ENCODE measurements at places on chromosomes 2 and 18. TPM values are rescaled to one million over a fixed set of nuclear protein-coding genes. Genes with fewer than 3 reads are reported as not detected.

DNA sequence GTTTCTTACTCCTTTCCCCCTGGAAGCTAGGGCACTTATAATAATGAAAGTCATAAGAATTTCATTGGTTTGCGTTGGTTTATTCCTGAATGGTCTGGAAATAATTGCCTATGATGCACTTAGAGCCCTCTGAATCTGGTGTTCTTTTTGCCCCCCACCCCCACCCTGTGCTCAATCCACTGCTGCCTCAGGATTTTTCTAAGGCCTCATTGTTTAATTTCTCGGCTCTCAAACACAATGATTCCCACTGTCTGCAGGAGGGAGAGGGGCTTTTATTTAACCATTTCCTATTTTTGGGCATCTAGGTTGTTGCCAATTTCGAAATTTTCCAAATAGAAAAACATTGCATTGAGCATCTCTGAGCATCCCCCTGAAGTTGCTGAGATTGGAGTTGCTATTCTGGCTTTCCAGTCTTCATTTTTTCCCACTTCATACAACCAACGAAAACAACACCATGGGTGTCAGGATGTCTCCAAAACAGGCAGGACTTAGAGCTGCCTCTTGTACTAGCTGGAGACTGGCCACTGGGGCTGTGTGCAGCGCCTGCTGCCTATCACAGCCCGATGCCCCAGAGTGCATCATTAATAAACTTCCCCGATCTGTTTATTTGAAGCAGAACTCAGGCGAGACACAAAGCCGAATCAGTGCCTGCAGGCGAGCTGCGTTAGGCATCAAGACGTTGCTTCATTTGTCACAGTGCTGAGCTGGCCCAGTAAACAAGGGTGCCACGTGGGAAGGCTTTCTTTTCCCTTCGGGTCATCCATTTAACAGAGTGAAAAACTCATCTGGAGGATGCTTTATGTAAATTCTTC is 1.8 kb upstream of the PCARE start:
- peak; percentile 29 for DNase-seq

DNA sequence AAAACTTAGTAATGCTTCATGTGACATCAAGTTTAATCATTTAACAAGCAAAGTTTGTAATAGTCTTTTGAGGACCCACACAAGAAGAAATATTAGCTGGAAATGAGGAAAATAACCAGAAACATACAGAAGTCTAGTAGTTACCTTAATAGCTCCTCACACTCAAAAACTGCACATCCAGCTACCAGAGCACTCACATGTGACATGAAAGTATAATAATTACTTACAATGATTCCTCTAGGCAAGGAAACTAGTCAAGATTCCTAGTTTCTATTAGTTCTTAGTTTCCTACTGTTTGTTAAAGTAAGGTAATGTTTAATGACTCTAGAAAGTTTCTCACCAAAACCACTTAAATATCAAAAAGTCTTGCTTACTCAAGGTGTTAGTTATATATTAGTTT is 335.8 kb downstream of the RAD51AP2 start:
- no peak for DNase-seq

DNA sequence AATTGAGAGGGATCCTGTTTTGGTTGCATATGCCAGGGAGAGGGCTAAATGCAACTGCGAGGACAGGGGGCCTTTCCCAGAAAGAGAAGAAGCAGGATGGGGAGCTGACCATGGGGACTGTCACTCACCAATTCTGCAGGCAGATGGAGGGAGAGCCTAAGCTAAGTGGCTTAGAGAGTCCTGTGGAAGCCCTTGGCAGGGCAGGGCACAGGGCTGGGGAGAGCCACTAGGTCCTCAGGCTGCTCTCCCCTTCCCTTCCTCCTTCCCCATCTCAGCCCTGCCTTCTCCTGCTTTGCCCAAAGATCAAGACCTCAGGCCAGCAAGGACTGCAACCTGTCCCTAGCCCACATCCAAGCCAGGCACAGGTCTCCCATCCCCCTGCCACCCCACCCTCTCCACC is 24.4 kb upstream of the CATIP start:
- no peak for DNase-seq

GRCh38 chr2:218631837-218632236 is 24.1 kb downstream of the PLCD4 start:
- DNase-seq: no peak

DNA sequence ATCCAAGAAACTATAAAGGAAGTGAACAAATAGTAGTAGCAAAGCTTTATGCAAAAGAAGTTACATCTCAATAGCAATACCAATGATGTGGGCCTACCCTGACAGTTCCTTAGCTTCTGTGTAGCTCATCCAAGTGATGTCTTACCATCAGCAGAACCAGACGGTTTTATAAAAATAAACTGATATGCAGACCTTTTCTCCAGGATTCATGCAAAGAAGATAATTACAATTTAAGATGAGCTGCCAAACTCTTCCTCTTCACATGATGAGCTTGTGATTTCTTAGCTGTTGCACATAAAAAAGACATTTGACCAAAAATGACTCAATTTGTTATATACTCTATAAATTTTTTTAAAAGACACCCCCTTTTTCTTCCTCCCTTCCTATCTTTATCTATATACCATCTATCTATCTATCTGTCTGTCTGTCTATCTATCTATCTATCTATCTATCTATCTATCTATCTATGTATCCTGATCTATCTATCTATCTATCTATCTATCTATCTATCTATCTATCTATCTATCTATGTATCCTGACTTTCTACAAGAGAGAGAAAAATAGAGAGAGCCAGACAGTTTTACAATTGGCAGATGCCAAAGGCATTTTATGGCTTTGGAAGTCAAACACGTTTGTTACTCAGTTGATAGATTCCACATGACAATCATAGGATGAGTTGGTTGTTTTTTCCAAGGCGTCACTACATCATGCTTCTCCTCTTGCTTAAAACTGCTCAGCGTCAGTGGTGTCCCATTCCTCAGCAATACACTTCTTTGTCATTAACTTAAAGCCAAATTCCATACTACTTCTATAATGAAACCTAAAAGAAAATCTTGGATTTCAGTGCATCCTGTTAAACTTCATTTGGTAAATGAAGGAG is 65.9 kb upstream of the ACTR3 start:
- DNase-seq: no peak

DNA sequence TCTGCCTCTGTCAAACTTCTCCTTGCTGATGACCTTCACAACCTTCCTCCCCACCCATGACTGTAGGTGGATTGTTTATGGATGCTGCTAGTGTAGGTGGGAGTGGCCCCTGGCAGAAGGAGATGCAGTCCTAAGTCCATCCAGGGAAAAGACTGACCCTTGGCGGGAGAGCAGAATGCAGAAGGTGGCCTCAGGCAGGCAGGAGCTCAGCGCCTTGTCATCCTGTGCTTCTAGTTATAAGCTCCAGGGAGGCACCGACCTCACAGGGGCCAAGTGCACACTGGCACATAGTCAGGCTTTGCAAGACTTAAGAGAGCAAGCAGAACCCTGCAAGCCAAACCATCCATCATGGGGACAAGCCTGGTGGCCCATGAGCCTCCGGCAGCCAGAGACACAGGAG is 74.4 kb downstream of the CAPN13 start:
- DNase-seq: no peak

- peak; percentile 88 for DNase-seq
Observed at GRCh38 chr2:230885463-230886130, 20.9 kb downstream of the ITM2C start.

GRCh38 chr2:20173064-20173463 is 51.9 kb downstream of the SDC1 start:
- no peak for DNase-seq

DNA sequence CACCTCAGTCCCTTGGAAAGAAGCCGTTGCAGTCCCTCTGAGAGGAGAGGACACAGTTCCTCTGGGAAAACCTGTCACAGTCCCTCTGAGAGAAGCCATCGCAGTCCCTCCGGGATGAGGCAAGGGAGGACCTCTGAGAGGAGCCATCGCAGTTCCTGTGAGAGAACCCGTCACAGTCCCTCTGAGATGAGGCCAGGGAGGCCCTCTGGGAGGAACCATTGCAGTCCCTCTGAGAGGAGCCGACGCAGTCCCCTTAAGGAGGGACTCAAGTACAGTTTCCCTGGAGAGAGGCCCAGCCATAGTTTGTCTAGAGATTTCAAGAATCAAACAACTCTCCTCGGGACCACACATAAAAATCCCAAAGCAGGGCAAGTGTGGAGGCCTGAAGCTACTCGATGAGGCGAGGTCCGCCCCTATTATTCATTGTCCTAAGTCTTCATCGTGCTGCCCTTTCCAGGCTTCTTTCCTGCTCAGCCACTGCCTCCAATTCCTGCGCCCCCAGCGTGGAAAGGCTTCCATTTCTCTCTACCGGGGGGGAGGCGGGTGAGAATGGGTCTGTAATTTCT is 630 bp upstream of the ZNF512 start:
- DNase-seq: peak; percentile 9

- no peak for DNase-seq
Observed at GRCh38 chr2:57049273-57049672, 865.5 kb downstream of the CCDC85A start.

GRCh38 chr2:201116115-201116958 is at the start of gene CFLAR:
Gene CFLAR (plus strand): TSS chr2:201116164. CDS start chr2:201129866, 13,702 bp downstream.
- DNase-seq: peak; percentile 58

GRCh38 chr18:59911600-59911999 is 11.8 kb downstream of the PMAIP1 start:
- no peak for DNase-seq

GRCh38 chr2:233270366-233270765 is 18.9 kb downstream of the ATG16L1 start:
- no peak for DNase-seq

- DNase-seq: no peak
Observed at GRCh38 chr2:37619230-37619958, 52.0 kb downstream of the CDC42EP3 start.

DNA sequence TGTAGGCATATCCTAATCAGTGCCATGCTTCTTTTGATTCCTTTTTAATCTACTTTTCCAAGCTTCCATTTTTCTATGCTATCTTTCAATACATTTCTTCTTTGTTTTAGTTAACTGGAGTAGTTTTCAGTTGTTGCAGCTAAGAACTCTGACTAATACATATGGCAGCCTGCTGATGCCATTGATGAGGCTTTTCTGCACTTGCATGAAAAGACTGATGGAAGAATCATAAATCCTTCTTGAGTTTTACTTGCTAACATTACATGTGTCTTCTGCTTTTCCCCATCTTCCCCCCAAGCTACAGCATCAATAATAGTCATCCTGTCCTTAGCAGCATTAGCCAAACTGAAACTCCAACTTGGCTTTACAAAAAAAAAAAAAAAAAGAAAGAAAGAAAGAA is 203.3 kb downstream of the LRP1B start:
- DNase-seq: no peak

- DNase-seq: no peak
Observed at GRCh38 chr2:142088058-142088568, 42.7 kb downstream of the LRP1B start.

GRCh38 chr2:213932-214693 is 49.7 kb downstream of the SH3YL1 start:
- no peak for DNase-seq

GRCh38 chr2:6782517-6783237 is 83.0 kb downstream of the CMPK2 start:
- DNase-seq: no peak

The CNDP1 gene
- total RNA-seq: not detected

The TXNDC2 gene
- total RNA-seq: not detected

The SULT1C2 gene
- total RNA-seq: 0.28 TPM

The EMILIN2 gene
- total RNA-seq: 2.2 TPM

The GREB1L gene
- total RNA-seq: 251 TPM

The LOXHD1 gene
- not detected for total RNA-seq

The SPC25 gene
- 38.9 TPM for total RNA-seq

The ADCY3 gene
- 25.3 TPM for total RNA-seq

The CNGA3 gene
- not detected for total RNA-seq

The LAMA1 gene
- 95.4 TPM for total RNA-seq

The GPR155 gene
- total RNA-seq: 0.37 TPM
